ENCODE measurements at places on chromosomes 3 and 15.
A peak's percentile ranks its signal among the peaks of the same experiment; 100 is the strongest.

GRCh38 chr3:72143966-72144717 is 359.2 kb upstream of the PROK2 start:
- no peak for DNase-seq

DNA sequence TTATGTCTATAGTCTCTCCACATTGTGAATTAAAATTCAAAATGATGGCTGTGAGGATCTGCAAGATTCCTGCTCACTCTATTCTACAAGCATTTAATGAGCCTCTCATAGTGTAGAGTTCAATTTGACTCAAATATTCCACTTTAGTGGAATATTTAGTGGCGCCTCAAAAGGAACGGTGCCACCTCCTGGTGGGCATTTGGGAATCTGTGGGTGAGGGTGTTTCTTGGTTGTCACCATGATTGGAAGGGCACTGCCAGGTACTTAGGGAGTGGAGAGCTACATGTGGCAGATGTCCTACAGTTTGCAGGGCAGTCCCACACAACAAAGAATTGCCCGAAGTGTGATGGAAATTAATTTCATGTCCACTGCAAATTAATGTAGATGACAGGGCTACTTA is 21.5 kb upstream of the KCNMB3 start:
- peak; percentile 29 for DNase-seq

DNA sequence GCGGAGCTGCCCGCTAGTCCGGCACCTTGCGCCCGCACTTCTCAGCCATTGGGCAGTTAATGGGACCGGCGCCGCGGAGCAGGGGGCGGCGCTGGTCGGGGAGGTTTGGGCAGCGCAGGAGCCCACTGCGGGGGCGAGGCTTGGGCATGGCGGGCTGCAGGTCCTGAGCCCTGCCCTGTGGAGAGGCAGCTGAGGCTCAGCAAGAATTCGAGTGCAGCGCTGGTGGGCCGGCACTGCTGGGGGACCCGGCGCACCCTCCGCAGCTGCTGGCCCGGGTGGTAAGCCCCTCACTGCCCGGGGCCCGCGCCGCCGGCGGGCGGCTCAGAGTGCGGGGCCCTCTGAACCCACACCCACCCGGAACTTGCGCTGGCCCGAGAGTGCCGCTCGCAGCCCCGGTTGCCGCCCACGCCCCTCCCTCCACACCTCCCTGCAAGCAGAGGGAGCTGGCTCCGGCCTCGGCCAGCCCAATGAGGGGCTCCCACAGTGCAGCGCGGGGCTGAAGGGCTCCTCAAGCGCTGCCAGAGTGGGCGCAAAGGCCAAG is 835.0 kb downstream of the TBL1XR1 start:
- no peak for DNase-seq

DNA sequence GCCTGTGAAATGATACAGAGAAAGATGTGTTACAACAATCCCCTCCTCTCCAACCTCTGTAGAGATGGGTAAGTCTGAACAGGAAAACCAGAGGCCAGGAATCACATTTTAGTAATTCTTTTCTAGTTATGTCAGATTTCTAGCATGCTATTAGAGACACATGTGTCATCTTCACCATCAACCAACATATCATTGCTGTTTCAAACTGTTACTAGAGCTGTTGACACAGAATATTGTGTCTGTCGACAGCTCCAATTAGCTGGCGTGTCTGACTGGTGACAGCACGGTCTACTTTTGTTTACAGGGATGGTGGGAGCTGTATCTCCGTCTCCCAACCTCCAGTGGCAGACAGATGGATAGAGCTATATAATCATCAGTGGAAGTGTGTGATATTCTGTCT is 393.2 kb downstream of the SOX2 start:
- DNase-seq: no peak

DNA sequence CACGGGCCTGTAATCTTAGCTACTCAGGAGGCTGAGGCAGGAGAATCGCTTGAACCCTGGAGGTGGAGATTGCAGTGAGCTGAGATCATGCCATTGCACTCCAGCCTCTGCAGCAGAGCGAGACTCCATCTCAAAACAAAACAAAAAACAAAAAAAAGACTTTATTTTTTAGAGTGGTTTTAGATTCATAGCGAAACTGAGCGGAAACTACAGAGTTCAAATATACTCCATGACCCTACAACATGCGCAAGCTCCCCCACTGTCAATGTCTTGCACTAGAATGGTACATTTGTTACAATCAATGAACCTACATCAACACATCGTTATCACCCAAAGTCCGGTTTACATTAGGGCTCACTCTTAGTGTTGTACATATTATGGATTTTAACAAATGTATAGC is 2.2 kb upstream of the CRTAP start:
- no peak for DNase-seq

GRCh38 chr15:60371175-60372051 is 26.4 kb downstream of the ANXA2 start:
- peak; percentile 99 for DNase-seq

DNA sequence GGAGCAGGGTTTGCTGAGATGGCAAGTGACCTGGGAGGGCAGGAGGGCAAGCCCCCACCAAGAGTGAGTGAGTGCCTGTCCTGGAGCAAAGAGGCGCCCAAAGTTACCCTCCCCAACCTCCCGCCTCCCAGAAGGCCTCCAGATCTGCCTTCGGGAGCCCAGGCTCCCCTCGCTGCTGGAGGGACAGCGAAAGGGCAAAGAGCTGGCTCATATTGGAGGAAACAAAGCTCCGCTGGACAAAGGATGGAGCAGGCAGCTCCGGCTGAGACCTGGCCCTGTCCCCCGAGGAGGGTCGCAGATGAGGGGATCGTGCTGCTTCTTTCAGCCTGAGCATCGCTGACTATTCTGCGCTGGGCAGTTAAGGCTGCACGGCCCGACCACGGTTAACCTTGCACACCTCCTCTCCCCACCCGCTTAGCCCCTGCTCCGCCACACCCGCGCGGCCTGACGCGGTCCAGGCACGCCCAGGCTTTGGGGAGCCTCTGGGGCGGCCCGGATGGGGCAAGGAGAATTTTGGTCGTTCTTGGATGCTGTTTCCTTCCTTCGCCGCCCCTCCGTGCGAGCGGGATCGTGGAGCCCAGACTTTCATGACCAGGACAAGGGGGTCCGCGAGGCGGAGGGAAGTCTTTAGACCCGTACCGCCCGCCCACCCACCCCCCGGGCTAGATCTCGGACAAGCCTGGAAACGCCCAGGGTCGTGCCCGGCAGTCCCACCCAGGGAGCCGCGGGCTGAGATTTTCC is 651 bp downstream of the PLCD1 start:
- DNase-seq: no peak

DNA sequence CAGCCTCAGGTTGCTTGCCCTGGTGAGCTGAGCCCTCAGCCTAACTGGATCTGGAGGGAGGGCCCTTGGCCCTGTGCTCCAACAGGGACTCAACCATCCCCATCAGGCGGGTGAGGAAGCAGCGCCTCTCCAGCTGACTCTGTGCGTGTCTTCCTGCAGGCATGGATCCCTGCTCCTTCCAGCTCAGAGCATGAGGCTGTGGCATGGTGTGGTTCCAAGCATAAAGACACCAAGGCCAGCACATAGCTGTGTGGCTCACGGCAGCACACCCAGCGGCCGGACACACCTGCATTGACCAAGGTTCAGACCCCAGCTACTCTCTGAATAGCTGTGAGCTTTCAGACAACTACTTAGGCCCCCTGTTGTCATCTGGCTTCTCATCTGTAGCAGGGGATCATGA is 131.0 kb upstream of the PLXNA1 start:
- no peak for DNase-seq

DNA sequence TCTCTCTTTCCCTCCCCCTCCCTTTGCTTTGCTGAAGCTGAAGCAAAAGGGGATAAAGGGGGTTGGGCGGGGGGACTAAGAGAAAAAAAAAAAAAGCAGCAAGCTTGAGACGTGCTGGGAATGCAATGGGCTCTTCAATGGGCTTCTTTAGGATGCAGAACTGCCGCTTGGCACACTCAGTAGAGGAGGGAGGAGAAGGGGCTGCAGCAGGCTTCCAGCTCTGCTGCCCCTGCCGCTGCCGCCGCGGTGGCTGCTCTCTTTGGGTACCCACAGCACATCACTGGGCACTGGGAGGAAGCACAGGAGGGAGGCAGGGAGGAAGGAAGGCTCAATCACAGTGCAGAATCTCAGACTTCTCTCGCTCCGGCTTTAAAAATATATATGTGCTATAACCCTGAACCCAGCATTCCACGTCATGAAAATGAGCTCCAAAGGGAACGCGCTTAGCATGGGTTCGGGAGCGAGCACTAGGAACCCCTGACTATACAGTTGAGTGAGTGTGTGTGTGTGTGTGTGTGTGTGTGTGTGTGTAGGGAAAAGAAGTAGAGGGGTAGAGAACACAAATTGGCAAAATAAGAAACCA is 3.5 kb downstream of the SLITRK3 start:
- no peak for DNase-seq

DNA sequence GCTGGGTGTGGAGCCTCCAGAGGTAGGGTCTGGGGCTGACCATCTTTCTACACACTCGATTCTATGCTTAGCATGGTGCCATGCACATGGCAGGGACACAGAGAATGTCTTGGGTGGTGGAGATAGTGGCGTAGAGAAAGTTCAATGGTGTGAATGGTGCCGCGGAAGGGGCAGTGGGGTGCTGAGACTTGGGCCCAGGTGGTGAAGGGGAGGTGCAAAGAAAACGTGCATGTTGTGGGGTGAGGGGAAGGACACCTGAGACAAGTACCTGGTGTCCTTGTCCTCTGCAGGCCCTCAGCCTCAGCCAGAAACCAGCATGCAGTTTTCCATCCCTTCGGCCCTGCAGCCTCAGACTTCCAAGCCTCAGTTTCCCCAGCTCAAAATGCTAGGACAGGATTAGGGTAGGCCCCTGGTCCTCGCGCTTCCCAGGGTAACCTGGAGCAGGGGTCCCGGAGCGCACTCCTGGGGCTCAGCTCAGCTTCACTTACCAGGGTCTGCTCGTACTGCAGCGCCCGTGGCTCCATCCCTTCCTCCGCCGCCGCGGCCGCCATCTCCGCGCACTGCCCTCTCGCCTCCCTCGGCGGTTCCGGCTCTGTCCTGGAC is 375 bp downstream of the CLCN2 start:
- no peak for DNase-seq

- no peak for DNase-seq
Observed at GRCh38 chr3:151544164-151544548, 83.3 kb upstream of the IGSF10 start.

GRCh38 chr3:55608301-55608937 is 121.3 kb upstream of the WNT5A start:
- DNase-seq: no peak

Data from fibroblast of pulmonary artery (primary cell).